ENCODE measurements at places on chromosomes 7 and 10. TPM values are rescaled to one million over a fixed set of nuclear protein-coding genes. Genes with fewer than 3 reads are reported as not detected.

Gene CPXM2
- total RNA-seq, result 11.2 TPM

Gene FGL2
- 6.0 TPM for total RNA-seq

Gene LDB3
- 1,178 TPM for total RNA-seq

Gene IDI2
- total RNA-seq, result 0.51 TPM

Gene CRYGN
- not detected for total RNA-seq

Gene CNPY1
- total RNA-seq, result not detected

Gene PRKAR2B
- total RNA-seq, result 37.7 TPM

Gene HABP2
- total RNA-seq, result not detected

Gene TRIL
- 2.6 TPM for total RNA-seq

Gene DYDC2
- total RNA-seq, result not detected

Gene SH2B2
- total RNA-seq, result 3.1 TPM

Gene PRF1
- total RNA-seq, result 1.2 TPM

Gene FZD1
- total RNA-seq, result 23.1 TPM
